ENCODE measurements at places on chromosomes 5 and 9.

DNA sequence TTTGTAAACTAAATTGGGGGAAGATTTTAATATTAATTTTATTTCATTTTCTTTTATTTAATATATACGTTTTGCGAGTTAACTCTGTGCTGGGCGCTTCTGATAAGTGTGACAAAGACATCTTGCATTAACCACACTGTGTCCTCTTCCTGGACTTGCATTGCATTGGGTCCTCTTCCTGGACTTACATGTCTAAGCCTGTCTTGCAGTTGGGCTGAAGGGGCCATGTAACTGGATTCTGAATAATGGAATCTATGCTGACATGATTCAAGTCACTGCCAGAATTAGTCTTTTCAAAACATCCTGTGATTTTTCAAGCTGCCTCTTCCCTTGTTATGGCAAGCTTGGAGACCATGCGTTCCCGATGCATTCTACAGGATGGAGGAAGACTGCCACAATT is 122.6 kb downstream of the TRIM32 start:
- DNase-seq, result no peak

- no peak for DNase-seq
Observed at GRCh38 chr9:5274770-5275169, 29.7 kb downstream of the RLN2 start.

DNA sequence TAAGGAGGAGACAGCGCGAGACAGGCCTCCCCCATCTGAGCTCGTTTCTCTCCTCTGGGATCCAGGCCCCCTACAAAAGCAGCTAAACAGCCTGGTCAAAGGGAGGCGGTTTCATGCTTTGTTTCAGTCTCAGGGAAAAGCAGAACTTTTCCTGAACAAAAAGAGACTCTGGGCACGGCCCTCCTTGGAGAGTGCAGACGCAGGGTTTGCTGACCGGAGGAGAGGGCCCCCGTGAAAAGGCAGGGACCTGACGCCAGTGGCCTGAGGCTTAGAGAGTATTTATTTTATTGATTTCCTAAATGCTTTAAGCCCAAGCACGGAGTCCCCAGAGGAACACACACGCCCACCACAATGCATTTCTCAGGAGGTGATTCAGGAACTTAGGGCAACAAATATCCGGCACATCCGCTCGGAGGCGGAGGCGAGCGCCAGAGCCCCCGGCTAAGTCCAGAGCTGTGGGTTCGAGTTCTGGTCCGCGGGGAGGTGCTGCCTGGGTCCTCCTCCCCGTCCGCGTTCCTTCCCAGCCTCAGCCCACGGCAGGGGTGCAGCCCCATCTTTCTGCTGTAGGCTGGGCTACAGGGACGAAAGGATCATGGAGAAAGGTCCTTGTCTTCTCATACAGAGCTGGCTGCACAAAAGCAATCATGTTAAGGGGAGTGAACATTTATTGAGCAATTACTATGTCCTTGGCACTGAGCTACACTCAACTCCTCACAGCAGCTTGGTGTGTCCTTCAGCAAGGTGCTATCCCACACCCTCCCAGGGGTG is 40.0 kb downstream of the PTGES start:
- no peak for DNase-seq

- peak; percentile 47 for DNase-seq
Observed at GRCh38 chr5:989961-990530, 18.6 kb upstream of the NKD2 start.

- no peak for DNase-seq
Observed at GRCh38 chr9:77020413-77021290, 1.2 kb downstream of the FOXB2 start.

DNA sequence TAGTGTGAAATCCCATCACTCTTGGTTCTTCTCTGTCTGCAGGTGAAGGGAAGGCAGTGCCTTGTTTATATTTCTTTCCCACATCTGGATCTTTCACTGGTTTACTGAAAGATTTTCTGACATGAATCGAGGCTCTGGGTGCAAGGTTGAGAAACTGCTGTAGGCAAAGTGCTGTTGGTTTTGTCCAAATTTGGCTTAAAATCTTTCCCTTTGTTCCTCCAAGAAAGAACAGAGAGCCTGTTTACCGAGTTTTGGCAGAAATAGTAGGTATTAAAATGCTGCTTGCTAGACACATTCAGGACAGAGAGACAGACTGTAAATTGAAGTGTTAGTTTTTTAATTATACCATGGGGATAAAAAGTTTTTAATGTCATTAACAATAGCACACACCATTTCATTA is 21.5 kb downstream of the SKP2 start:
- DNase-seq, result no peak

GRCh38 chr5:112528928-112529327 is 109.9 kb upstream of the EPB41L4A start:
- no peak for DNase-seq

GRCh38 chr5:110909415-110909814 is 162.1 kb upstream of the TSLP start:
- DNase-seq, result no peak

DNA sequence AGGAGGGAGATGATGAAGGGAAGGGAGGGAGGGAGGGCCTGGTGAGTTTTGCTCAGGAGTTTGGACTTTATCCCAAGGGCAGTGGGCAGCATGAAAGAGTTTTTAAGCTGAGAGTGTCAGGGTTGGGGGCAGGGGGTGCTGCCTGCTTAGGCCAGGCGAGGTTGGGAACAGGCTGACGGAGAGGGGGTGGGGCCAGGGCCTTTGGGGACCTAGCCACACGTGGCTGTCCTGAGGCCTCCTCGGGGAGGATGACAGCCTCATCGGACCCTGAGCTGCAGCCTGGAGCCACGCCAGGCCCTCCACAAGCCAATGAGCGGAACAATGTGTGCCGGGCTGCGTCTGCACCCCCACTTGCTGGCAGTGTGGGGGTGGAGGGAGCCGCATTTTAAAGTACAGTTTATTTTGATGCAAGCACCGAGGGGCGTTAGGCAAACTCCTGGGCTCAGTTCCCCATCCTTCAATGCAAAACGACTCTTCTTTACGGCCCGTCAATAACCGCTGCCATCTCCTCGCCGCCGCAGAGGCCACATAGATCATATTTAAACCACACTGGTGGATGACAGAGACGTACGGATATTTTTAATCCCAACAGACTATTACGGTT is 5.3 kb upstream of the RXRA start:
- no peak for DNase-seq

DNA sequence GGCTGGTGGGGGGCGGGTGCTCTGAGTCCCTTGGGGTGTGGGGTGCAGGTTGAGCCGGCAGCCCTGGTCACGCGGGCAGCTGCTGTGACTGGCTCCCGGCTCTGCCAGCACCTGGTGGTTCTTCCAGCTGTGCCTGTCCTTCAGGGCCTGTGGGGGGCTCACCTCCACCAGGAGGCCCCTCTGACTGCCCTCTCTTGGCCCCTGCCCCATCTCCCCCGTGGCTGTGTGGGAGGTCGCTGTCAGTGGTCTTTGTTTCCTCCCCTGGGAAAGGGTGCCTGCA is 3.3 kb downstream of the RXRA start:
- DNase-seq, result no peak

- no peak for DNase-seq
Observed at GRCh38 chr9:95049761-95050160, 267.7 kb downstream of the FANCC start.

DNA sequence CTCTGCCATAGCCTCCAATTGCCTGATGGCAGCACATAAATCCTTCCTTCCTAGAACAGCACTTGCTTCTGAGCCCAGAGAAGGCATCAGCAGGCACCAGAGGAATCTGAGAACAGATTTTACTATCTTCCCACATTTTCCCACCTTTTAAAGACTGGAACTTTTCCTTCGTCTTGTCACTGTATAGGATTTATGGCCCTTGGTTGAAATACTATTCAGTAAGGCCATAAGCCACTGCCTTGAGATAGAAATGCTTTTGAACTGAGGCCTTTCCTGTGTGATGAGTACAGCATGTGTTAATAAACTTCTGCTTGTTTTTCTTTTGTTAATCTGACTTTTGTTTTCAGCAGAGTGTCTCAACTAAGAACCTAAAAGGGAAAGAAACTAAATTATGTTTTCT is 84.3 kb downstream of the MRPS27 start:
- DNase-seq, result no peak

DNA sequence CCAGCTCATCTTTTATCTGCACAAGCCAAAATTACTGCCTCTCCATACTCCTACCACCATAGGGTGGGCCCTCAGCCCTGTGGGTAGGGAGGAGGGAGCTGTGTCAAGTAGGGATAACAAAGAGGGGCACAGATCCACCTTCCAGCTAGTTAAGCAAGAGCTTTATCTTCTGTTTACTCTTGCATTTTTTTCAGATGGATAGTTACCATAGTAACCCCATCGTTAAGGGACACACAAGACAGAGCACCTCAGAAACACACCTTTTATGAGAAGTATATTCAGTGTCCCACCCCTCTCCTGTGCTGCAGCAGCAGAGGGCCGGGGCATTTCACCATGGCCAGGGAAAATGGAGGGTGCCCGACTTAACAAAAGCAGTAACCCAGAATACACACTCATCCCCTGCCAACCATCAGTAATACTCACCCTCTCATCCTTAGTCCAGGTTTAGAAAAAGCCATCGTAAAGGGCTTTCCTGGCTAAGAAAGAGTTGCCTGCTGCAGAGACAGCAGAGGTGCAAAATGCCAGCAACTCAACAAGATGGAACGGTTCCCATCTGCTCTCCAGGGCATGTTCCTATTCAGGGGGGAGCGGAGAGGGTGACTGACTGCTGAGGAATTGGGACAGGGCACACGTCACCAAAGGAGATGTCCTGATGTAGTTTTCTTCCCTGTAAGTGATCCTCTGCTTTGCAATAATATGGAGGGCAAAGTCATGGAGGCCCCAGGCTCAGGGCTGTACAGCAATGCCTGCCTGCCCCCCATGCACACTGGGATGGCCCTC is 25.1 kb downstream of the MACROH2A1 start:
- peak; percentile 37 for DNase-seq

- DNase-seq, result no peak
Observed at GRCh38 chr5:95441636-95442035, 50.5 kb downstream of the FAM81B start.

- no peak for DNase-seq
Observed at GRCh38 chr5:169827769-169828168, 152.5 kb downstream of the INSYN2B start.

GRCh38 chr9:98869866-98870265 is 62.4 kb downstream of the GALNT12 start:
- DNase-seq, result no peak

DNA sequence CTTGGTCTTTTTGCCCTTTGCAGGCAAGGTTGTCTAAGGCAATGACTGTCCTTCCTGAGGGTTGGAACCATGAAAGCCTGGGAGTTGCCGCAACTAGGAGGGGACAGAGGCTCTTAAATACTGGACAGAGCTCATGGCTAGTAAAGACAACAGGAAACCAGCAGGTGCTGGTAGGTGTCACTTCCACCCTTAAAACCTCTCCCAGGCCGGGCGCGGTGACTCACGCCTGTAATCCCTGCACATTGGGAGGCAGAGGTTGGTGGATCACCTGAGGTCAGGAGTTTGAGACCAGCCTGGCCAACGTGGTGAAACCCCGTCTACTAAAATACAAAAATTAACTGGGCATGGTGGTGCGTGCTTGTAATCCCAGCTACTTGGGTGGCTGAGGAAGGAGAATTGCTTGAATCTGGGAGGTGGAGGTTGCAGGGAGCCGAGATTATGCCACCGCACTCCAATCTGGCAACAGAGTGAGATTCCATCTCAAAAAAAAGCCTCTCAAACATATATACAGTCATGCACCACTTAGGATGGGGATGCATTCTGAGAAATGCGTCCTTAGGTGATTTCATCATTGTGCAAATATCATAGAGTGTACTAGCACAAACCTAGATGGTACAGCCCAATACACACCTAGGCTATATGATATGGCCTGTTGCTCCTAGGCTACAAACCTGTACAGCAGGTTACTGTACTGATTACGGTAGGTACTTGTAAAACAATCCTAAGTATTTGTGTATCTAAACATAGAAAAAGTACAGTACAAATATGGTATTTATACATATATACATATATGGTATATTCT is 102.7 kb downstream of the HSPA4 start:
- DNase-seq, result no peak

GRCh38 chr5:123776761-123777160 is 264.8 kb downstream of the CSNK1G3 start:
- DNase-seq, result no peak

GRCh38 chr5:124649491-124650146 is 96.8 kb downstream of the ZNF608 start:
- peak; percentile 76 for DNase-seq

DNA sequence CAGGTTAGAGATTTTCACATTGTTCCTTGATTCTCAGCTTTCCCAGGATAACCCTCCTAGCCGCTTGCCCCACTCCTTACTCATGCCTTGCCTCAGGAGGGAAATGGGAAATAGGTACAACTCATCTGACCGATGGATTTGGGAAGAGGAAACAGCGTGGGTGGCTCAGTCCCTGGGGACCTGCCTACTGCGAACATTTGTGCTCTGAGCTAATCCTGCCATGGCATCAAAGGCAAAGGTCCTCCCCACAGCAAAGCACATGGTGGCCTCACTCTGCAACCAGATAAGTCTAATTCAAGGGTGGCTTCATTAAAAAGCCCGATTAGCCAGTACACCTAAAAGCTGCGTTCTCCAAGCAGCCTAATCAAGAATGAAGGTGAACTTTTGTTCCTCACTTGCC is 82.4 kb upstream of the ADRA1B start:
- DNase-seq, result no peak

DNA sequence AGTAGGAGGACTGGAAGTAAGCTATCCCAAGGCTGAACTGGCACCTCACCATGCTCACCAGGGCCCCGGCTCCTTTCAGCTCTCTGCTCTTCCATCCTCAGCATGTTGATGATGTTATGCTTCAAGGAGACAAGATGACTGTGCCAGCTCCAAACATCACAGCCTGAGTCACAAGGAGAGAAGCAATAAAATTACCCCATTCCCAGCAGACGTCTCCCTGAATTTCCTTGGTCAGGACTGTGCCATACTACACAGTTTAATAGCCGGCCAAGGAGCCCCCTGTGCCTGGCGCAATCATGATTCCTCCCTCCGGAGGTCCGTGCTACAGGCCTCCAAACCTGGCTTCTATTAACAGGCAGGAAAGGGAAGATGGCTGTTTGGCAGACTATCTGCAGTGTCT is 51.2 kb upstream of the ROR2 start:
- DNase-seq, result no peak

DNA sequence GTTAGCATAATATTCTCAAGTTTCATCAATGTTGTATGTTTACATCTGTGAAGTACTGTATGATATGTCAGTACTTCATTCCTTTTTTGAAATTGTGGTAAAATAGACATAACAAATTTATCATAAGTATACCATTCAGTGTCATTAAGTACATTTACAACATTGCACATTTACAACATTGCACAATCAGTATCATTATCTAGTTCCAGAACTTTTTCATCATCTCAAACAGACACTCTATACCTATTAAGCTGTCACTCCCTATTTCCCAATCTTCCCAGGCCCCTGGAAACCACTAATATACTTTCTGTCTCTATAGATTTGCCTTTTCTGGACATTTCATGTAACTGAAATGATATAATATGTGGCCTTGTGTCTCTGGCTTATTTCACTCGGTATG is 75.1 kb upstream of the ATG10 start:
- no peak for DNase-seq

Measured in HT-29 (cell line).